ENCODE measurements at places on chromosomes 6 and 20.

GRCh38 chr6:160520043-160520904, 143.8 kb downstream of the LPA start:
- DNase-seq, result peak; percentile 73

GRCh38 chr20:58839474-58839874, 11.2 kb downstream of the GNAS-AS1 start:
- no peak for DNase-seq

DNA sequence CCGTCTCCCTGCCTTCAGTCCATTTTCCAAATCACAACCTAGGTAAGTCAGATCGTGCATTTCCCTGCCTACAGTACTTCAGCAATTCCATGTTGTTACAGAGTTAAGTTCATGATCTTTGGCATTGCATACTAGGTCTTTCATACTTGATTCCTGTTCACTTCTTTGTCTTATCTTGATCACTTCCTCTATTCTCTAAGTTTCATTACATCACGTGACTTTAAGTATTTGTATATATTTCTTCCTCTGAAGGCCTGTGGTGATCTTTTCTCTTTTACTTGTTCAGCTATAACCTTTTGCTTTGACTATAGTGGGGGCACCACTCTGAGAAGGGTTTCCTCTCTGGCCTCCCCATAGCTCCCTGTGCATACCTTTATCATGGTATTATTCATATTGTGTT, 100.2 kb downstream of the TRMT11 start:
- no peak for DNase-seq

GRCh38 chr6:106875782-106876321, 98.7 kb downstream of the CD24 start:
- no peak for DNase-seq

DNA sequence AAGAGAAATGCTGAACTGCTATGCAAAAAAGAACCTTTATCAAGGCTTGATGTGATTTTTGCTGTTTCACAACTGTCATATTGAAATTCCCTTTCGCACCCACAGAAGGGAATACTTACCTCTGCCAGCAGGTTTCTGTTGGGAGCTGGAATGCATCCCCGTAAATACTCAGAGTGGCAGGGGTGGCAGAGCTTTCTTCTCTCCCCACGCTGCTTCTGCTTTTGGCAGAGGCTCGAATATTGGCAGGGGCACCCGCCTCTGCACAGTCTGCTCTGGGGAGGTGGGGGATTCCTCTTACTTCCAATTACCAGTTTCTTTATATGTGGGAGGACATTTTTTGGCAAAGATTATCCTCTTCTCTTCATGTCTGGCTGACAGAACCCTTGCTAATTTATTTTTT, 28.4 kb downstream of the TMEM200A start:
- no peak for DNase-seq

GRCh38 chr6:37802810-37803209, 16.7 kb upstream of the ZFAND3 start:
- DNase-seq, result no peak

- DNase-seq, result no peak
These were observed 92.4 kb upstream of the B3GAT2 start for GRCh38 chr6:71049198-71049770.

DNA sequence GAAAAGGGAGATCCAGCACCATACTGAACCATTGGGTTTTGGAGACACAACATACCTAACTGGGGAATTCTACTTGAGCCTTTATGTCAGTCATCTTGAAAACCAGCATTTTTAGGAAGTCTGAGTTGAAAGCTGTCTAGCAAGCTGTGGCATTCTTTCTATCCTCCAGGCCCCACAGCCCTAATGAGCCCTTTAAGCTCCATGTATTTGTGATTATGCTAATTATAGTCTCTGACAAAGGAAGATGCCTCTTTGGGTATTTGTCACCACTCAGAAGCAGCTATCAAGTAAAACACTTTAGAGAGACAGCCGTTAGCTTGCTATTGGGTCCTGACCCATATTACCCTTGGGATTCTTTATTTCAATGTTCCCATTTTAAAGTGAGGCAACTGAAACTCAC, 159.5 kb upstream of the MANEA start:
- DNase-seq, result no peak

GRCh38 chr20:32607727-32608663, 22.9 kb upstream of the NOL4L start:
- no peak for DNase-seq

DNA sequence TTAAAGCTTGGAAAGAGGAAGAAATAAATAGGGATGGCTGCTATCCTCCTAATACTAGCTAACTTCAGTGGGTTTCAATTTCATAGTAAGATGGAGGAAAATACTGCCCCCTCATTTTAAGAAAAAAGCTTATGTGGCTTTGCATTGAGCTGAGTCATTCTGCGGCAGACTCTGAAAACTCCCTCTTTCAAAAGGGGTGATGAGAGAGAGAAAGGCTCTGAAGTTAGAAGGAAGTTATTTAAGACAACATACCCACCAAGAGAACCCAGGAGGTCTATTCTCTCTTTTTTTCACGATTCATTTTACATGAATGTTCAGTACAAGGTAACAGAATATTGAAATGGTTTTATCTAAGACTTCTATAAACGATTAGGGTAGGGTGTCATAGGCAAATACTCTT, 4.5 kb downstream of the PRDM13 start:
- DNase-seq, result no peak

GRCh38 chr6:157209865-157210530, 113.3 kb downstream of the TMEM242 start:
- DNase-seq, result no peak

DNA sequence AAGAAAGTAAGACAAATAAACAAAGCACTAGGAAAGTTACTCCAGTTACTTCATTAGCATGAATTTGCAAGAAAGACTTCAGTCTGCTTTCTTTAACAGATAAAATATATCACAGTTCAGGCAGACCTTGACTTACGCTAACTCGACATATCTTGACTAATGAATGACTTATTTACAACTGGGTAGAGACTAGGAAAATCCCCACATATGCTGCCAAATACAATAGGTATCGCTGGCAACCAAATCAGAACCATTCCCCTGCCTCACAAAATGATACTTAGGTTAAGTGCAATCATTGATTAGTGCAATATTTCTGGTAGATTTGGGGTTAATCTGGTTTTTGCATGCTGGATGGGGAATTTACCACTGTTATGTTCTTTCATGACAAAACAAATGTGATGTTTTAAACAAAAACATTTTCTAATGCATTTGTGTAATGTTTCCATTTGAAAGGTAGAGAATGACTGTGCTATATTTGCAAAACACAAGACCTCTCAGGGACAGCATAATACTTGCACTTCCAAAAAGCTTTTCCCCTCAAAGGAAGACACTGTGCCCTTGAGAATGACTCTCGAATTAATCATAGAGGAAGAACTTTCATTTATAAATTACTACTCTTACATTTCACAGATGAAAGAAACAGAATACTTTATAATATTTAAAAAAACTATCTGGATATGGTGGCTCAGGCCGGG, 101.6 kb downstream of the PRKN start:
- DNase-seq, result no peak

GRCh38 chr20:10540636-10541493, 105.8 kb downstream of the SLX4IP start:
- DNase-seq, result no peak

GRCh38 chr20:33810885-33811775, at the start of gene CHMP4B:
Gene CHMP4B (plus strand): TSS chr20:33811348. CDS start chr20:33811469, 121 bp downstream.
- peak; percentile 98 for DNase-seq

- no peak for DNase-seq
These were observed 112.1 kb downstream of the DLL1 start for GRCh38 chr6:170178561-170179477.

DNA sequence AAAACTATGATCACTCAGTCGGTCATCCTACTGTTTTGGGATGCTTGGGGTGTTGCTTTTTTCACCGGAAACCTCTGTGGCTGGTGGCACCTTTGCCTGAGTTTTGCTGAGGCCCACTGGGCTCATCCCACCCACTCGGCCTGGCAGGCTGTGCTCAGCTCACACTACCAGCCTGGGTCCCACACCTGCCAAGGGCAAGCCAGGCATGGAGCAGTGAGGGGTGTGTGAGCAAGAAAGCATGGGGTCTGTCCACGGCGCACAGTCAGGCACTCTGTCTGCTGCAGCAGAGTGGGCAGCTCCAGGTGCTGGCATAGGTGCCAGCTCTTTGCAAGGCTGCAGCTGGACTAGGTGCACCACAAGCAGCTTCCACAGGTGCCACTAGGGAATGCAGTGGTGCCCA, 91.7 kb downstream of the TBXT start:
- DNase-seq, result no peak

GRCh38 chr20:39885975-39886649, 802.9 kb downstream of the MAFB start:
- no peak for DNase-seq

- no peak for DNase-seq
These were observed 309.1 kb upstream of the IMPG1 start for GRCh38 chr6:76381612-76382011.

DNA sequence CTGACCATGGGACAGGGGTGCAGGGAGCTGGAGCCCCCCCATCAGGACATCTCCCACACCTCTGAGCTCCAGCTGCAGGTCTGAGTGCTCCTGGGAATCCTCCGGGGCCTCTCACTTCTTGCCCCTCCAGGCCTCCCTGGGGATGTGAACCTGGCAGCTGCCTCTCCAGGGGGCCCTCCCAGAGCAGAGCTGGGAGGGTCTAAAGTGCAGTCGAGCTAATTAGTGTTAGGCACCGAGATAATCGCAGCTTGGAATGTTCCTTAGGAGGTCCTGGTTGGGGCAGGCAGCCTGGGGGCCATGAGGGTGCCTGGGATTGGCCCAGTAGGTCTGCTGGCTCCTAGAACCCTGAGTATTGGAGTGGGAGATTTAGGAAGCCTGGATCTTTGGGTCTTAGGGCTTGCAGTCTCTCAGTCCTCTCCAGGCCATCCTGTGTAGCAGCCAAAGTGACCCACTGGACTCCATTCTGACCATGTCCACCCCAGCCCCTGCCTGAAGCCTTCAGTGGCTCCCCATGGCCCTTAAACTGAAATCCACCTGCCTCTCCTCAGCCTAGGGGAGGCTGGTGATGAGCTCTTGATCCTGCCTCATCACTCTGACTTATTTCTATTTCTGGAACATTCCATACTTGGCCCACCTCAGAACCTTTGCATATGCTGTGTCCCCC, 26.0 kb downstream of the CEBPB start:
- DNase-seq, result no peak

- no peak for DNase-seq
These were observed 213.9 kb downstream of the AKAP7 start for GRCh38 chr6:131349199-131349598.

- DNase-seq, result no peak
These were observed 169.1 kb upstream of the PTCHD4 start for GRCh38 chr6:48280035-48280620.

Data from NCI-H1930 (cell line).